ENCODE measurements at places on chromosomes 11 and 22.
A peak's percentile ranks its signal among the peaks of the same experiment; 100 is the strongest.

DNA sequence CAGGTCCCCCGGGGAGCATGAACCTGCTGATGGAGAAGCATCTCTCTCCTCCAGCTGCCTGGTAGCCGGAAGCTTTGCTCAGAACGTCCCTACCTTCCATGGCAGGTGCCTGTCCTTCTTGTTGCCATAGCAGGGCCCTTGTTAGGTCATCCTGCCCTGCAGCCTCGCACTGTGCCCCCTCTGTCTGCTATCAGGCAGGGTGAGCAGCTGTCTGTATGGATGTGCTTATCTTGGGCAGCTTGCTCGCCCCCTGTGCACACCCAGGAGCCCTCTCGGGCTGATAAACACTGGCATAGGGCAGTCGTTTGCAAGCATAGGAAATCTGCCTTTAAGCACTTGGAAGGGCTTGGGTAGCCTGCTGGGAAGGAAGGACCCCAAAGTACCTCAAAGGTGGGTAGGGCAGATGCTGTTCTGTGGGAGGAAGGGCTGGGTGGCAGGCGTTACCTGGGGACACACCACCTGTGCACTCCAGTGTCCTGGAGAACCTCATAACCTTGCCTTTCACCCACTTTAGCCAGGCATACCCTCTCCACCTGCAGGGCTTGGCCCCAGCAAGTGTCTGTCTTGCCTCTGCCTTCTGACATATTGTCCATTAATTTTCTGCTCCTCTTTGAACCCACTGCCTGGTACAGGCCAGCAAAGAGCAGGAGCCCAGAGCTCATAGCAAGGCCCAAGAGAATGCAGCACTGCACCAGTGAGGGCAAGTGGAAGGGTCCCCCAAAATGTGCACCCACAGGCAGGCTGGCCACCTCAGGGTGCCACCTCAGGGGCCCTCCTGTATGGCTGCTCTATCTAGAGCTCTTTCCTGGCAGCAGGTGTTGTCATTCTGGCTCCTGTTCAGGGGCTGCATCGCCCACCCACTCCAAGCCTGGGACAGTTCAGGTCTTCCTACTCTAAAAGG, 8.0 kb upstream of the COMT start:
- DNase-seq, result no peak

DNA sequence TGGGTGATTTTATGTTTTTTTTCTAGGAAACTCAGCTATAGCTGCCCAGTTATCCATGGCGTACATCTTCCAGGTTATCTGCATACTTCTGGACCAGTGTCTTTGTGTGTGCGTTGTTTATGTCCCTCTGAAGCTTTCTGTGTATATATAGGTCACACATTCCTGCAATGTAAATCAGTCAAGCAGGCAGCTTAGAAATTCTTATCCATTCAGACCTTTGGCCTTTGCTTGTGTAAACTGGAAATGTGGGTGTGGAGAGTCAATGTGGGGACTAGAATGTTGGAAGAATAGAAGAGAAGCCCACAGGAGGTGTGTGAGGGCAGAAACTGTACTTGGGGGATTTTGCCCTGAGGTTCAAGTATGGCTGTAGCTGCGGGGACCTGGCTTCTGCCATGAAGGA, 51.7 kb downstream of the BARX2 start:
- DNase-seq, result no peak

- peak; percentile 70 for DNase-seq
Measured at GRCh38 chr22:36160499-36160942, at the start of gene APOL3. Gene APOL3, minus strand, starts transcription at chr22:36160755. Its CDS starts 11,700 bp downstream, at chr22:36149055.

DNA sequence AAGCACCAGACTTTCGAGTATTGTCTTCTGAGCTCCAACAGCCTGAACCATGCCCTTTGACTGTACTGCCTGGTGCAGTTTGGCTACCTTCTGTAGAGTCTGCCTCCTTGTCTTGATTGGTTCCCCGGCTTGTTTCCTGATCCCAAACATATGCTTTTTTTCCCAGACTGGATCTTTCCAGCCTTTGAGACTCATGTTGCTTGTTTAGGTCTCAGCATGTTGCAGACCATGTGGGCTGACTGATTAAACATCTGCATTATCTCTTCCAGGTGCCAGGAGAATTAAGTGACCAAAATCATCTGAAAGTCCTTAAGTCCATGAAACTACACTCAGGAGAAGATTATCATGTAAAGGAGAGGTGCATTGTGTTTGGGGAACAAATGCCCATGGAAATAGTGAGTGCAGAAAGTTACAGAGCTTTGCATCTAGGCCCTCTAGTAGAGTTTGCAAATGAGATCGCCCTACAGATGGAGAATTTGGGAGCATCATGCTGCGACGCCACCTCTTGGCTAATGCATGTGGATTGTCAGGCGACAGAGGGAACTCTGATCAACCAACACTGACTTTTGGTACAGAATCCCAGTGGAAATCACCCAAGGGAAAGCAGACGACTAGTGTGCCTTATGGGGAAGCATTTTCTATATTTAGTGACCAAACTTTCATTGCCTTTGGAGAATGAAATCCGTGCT, 188.8 kb downstream of the BLID start:
- DNase-seq, result no peak

DNA sequence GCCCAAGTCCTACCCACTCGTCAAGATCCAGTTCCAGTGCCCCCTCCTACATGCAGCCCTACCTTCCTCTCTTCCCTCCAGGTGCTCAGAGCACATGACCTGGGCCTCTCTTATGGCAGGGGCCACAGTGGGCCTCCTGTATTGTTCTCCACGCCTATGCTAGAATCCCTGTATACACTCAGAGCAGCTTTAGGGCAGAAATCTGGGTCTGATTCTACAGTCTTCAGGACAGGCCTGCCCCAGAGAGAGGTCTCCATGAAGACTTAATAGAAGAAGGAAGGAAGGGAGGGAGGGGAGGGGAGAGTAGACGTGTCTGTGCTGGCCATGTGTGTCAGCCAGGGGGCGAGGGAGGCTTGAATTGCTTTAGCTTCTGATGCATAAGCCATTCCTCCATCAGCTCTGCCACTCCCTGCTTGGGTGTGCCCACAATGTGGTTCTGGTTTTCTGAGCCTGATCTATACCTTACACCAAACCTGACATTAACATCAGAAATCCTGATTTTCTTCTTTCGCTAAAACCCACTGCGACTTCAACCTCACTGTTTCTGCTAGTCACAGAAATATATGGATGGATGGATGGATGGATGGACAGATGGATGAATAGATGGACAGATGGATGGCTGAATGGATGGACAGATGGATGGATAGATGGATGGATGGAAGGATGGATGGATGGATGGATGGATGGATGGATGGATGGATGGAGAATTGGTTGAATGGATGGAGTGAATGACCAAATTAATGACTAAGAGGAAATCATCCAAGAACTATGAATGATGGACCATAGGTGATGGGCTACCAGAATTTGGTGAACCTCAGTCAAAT, 56.6 kb upstream of the PRDM11 start:
- peak; percentile 39 for DNase-seq

GRCh38 chr22:36445158-36445668, 36.2 kb downstream of the TXN2 start:
- DNase-seq, result no peak

DNA sequence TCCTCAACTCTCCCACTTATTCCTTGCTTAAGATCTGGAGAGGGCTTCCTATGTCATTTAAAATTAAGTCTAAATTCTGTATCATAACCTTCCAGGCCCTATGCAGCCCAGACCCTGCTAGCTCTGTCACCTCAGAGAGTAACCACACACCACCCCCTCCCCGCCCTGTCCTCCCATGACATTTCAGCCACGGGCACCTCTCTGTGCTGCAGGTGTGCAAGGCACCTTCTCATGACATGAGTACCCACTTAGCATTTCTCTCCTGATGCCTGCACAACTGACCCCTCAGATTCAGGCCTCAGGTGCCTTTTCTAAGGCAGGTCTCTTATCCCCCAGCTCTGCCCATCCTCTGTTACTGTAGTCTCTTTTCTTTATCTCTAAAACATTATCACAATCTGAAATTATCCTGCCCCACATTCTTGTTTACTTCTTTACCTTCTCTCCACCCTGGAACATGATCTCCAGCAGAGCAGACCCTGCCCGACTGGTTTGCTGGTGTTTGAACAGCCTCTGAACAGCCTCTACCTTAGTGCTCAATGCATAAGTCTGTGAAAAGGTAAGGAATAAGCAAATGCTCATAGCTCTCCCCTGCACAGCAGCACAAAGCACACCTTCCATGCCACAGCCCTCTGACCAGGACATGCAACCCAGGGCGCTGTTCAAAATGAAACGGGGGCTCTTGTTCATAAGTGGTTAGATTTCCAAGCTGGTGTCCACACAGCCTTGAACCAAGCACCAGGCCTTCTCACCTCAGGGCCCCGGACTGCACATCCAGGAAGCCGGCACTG, 196.1 kb upstream of the B3GAT1 start:
- DNase-seq, result no peak

DNA sequence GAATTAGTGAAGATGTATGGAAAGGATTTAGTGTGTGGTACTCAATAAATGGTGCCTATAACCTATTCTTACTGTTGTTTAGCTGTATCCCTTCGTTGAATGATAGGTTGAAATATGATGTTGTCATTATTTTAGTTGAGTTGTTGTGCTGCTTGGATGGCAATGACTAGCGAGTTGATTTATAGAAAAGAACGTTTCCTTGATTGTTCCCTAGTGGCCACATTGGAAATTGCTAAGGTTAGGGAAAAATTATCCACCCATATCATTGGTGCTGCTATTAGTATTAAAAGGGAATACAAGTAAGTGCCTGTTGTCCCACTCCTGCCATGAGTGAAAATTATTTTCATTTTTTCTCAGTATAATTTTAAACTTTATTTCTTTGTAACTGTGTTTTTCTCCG, 14.5 kb downstream of the EMSY start:
- DNase-seq, result no peak

DNA sequence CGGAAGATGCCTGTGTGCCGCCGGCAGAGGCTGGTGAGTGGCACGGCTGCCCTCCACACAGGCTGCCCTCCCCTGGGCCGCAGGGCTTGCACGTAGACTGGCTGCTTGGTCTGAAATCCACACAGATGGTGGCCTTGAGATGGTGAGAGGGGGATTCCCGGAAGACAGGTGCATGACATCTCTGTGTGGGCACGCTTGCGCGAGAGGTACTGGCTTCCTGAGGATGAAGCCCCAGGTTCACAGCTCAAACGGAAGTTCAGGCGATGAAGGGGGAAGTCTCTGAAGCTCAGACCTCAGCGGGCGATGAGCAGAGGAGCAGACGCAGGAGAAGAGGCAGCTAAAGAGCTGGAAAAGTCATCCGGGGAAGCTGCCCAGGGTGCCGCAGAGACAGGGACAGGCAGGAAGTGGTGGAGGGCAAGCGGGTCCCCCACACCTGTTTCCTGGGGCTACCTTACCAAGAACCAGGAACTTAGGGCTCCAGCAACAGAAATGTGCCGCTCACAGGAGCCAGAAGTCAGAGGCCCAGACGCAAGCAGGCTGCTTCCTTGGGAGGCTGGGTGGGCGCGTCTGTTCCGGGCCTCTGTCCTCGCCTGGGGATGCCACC, 7.2 kb downstream of the CRELD2 start:
- peak; percentile 54 for DNase-seq

DNA sequence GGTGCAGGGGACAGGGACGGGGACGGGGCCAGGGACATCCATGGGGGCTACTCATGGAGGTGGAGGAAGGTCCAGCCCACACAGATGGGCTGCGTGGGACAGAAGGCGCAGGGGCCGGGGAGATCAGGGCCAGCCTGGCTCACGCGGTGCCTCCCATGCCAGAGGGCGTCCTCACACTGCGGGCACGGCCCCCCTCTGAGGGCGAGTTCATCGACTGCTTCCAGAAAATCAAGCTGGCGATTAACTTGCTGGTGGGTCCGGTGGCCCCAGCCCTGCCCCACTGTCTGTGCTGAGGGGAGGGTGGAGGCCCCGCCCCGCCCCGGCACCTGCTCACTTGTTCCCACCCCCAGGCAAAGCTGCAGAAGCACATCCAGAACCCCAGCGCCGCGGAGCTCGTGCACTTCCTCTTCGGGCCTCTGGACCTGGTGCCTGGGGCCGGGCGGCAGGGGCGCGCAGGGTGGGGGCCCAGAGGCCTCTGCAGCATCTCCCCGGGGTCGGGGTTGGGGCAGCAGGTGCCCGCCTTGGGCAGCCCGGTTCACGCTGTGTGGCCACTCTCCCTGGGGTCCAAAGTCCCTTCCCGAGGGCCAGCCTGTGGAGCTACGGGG, 15.8 kb downstream of the EPS8L2 start:
- no peak for DNase-seq

DNA sequence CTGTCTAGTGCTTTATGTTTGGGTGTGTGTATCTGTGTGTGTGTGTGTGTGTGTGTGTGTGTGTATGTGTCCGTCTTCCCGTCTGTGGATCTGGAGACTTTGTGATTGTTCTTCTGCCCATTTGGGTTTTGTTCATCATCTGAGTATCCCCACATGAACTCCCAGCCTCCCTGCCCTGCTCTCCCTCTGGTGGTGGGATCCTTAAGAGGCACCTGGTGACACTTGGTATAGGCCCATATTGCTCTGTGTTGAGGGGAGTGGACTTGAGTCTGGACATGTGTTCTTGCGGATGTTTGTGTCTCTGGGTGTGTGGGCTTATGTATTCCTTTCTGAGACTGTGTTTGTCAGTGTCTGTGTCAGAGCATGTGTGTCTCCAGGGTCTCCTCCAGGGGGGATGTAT, 15.3 kb downstream of the RCOR2 start:
- no peak for DNase-seq

All from bone marrow (tissue), 2 donors.